ENCODE measurements at places on chromosomes 6 and 20.

DNA sequence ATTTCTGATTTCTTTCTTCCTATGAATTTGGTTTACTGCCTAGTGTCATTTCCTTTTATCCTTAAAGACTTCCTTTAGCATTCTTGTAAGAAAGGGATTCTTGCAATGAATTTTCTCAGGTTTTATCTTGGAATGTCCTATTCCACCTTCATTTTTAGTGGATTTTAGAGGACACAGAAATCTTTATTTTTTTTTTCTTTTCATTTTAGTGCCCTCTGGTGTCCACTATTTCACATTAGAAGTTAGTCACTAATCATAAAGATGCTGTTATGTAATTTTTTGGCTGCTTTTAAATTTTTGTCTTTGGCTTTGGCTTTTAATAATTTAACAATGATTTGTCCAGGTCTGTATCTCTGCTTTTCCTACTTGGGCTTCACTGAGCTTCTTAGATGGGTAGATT is 28.1 kb downstream of the LMBRD1 start:
- DNase-seq = no peak

DNA sequence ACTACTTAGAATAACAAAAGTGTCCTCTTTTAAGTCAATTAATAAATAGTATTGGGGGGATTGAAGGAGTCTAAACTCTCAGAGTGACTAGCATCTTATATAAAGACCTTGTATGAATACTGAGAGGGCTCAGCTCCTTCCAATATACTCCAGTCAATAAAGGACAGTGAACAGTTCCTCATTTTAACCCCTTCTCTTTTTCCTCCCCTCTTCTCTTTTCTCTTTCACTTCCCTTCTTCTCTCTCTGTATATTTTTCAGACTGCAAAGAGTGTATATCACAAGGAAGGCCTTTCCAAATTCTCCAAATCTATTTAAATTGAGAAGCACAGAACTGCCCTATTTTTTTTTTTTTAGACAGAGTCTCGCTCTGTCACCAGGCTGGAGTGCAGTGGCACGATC is 99.5 kb downstream of the CD164 start:
- no peak for DNase-seq

- DNase-seq = no peak
Observed at GRCh38 chr6:34332251-34333198, 59.9 kb downstream of the NUDT3 start.

DNA sequence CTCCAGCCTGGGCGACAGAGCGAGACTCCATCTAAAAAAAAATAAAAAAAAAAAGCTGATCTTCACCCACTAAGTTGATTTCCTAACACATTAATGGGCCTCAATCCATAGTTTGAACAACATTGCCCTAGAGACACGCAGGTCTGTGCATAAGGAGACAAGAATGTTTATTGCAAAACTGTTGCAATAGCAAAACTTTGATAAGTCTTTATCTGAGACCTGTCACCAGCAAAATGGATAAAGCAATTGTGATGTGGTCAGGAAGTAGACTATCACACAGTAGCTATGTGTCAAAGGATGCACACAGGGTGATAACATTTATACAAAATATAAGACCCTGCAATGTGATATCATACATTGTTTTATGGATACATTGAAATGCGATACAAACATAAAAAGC is 4.2 kb upstream of the ITPR3 start:
- no peak for DNase-seq
